ENCODE measurements at places on chromosomes 7 and 10.
A peak's percentile ranks its signal among the peaks of the same experiment; 100 is the strongest.

- no peak for DNase-seq
These were observed 99.1 kb upstream of the CACNA2D1 start for GRCh38 chr7:82542665-82543064.

GRCh38 chr10:30850776-30851175 is 180.9 kb downstream of the ZNF438 start:
- no peak for DNase-seq

- DNase-seq = peak; percentile 28
These were observed 14.4 kb downstream of the TAS2R41 start for GRCh38 chr7:143492043-143492471.

DNA sequence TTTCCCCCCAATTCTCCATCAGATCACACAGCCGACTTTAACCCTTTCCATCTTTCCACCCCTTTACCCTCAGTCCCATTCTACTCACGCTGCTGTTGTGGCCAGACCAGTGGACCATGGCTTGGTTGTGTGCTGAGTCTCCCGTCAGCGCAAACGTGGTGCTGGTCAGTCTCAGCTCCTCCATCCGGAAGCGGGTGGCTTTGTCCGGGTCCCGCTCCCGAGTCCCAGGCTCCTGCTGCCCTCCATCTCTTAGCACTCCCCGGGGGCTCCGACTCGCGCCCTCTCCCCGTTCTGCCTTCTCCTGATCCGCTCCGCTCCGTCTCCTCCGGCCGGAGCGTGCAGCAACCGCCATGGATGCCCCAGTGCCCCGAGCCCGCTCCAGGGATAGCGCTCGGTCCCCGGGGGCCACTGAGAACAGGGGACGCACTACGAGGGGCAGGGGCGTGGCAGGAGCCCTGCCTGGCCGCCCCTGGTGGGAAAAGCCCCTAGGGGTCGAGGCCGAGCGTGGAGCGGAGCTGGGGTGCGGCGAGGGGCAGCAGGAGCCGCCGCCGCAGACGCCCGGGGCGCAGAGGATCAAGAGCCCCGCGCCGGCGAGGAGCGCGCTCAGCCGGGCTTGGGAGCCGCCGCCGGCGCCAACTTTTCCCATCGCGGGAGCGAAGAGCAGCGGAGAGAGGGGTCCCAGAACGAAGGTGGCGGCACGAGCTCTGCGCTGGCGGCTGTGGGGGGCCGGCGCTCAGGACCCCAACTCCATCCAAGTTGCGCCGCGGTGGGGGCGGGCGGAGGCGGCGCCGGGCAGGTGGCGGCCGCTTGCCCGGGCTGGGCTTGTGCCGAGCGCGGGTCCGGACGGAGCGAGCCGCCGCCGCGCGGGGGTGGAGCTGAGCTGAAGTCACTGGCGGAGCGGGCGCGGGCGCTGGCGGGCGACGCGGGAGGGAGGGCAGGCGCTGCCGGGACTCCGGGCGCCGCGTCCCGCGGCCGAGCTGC is at the start of gene SORCS1:
Gene SORCS1, minus strand, starts transcription at position 826 of the 981 bp plus-strand sequence.
- DNase-seq = peak; percentile 6

- DNase-seq = no peak
These were observed 48.1 kb upstream of the EXOC6 start for GRCh38 chr10:92800134-92800733.

DNA sequence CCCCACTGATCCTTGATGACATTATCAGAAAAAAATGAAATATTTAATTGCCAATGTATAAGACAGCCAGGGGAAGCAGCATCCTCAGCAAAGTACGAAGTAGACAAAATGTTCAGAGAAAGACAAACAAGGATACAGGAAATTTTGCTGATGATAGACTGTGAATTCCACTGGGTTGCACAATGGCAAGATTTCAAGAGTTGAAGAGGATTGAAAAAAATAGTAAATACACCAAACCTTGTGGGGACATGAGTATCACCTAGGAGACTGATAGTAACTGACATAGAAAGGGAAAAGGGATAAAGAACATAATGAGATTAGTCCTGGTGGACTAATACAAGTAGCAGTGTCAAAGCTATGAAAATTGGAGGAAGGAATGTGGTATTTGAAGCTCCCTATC is 16.5 kb downstream of the CNOT4 start:
- DNase-seq = no peak

DNA sequence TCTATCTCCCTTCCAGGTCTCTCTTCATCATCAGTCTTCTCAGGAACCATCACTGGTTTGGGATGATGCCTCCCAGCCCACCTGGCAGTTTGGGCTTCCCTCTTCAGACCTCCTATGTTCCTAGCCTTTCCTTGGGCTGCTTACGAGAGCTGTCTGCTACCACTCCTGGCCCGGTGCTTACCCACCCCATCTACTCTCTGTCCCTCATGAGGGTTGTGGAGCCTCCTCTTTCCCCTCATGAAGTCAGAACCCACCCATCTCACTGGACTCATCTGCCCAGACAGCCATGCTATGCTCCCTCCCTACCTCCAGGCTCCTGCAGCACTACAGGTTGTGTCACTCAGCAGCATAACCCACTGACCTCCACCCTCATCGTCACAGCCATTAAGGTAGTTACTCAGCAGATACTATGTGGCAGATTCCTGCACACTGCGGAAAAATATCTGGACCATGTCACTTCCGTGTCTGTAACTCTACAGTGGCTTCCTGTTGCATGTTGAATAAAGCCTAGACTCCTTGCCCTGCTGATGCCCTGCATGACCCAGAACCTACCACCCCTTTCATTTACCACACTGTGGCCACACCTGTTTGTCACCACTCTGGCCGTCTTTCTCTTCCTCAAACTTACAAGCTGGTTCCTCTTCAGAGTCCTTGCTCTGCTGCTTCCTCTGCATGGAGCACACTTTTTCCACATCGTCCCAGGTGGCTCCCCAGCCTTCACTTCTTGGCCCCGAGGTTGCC is 2.0 kb downstream of the DBNL start:
- DNase-seq = peak; percentile 41

- peak; percentile 80 for DNase-seq
These were observed 24.2 kb upstream of the SMIM30 start for GRCh38 chr7:113142385-113143119.

DNA sequence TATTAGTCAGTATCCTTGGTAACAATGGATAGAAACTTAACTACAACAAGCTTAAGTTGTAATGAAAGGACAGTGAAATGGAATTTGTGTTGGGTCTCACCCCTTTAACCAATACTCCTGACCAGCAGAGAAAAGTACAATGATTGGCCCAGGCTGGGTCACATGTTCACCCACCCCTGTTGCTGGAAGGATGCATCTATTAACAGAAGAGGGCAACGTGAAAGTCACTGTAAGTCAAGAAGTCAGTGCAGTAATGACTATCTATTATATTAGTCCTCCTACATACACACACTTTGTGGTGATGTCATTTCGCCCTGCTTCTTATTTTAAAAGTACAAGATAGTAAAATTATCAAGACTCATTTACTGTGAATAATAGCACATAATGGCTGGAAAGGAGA is 16.2 kb downstream of the PNLIPRP2 start:
- DNase-seq = no peak

GRCh38 chr10:77602913-77603533 is 34.6 kb downstream of the KCNMA1 start:
- peak; percentile 16 for DNase-seq

DNA sequence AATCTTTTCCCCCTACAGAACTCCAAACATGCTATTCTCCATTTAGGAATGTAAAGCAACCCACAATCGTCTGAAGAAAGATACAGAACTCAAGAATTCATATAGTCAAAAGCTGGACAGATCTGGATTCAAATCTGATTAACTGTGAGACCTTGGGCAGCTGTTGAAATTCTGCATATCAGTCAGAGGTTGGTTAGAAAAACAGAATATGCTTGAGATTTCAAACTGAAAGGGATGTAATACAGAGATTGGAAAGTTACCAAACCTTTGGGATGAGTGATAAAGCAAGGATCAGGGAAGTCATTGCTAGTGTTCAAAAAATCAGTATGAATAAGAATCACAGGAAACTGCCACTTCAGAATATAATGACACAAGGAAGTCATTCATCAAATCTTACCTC is 406.6 kb downstream of the HTR7 start:
- no peak for DNase-seq

- no peak for DNase-seq
These were observed 36.8 kb downstream of the AVL9 start for GRCh38 chr7:32532086-32532485.

DNA sequence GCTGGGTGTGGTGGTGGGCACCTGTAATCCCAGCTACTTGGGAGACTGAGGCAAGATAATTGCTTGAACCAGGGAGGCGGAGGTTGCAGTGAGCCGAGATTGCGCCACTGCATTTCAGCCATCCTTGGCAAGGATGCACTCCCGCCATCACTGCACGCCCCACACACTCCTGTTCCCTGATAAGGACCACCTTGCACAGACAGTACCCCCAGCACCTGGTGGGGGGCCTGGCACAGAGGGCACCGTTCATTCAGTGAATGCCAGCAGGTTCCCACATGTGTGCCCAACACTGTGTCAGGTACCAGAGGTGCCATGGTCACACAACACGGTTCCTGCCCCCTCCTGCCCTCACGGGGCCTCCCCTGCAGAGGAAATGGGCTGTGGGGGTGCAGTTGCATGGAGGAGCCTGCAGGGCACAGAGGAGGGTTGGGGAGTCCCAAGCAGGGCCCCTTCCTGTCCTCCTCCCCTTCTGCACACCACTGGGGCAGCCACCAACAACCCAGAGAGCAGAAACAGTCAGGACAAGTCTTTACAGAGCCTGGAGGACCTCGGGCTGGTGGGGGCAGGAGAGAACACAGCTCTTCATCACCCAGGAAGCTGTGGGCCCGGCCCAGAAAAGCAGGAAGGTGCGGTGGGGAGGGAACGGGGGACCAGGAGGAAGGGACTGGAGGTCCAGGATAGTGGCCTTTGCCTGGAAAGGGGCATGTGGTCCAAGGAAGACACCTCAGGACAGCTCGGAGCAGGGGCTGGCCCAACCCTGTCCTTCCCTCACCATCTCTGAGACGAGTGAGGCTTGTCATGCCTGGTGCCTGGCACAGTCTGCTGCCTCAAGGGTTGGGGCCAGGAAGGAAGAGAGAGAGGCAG is 7.1 kb downstream of the CRYGN start:
- peak; percentile 28 for DNase-seq

DNA sequence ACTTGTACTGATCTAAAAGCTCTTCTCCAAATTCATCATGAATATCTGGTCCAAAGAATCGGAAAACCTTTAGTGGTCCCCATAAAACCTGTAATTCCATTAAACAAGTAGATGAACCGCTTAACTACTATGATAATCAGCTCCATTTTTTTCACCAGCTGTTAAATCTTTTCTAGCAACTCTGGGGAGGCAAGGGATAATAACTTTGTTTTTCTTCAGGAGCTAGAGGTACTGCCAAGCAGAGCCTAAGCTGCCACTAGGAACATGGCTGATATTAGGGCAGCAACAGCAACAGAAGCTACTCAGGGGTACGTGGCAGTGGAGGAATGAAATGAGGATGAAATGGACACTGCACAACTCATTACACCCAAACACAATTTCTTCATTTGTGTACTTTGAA is 138.0 kb downstream of the SRPK2 start:
- DNase-seq = no peak

DNA sequence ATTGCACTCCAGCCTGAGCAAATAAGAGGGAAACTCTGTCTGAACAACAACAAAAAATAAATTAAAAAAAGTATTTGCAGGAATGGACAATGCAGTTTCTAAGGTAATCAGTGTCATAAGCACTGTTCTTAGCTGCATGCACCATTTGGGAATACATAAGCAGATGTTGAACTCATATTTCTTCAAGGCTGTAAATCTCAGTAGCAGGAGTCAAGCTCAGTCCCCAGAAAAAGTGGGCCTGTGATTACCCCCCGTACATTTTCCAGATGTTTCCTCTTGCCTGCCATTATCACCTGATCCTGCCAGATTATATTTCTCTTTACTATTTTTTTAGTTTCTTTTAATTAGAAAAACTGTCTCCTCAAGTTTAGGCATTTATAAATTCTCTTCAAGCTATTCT is 667.6 kb upstream of the ANKRD30A start:
- no peak for DNase-seq

DNA sequence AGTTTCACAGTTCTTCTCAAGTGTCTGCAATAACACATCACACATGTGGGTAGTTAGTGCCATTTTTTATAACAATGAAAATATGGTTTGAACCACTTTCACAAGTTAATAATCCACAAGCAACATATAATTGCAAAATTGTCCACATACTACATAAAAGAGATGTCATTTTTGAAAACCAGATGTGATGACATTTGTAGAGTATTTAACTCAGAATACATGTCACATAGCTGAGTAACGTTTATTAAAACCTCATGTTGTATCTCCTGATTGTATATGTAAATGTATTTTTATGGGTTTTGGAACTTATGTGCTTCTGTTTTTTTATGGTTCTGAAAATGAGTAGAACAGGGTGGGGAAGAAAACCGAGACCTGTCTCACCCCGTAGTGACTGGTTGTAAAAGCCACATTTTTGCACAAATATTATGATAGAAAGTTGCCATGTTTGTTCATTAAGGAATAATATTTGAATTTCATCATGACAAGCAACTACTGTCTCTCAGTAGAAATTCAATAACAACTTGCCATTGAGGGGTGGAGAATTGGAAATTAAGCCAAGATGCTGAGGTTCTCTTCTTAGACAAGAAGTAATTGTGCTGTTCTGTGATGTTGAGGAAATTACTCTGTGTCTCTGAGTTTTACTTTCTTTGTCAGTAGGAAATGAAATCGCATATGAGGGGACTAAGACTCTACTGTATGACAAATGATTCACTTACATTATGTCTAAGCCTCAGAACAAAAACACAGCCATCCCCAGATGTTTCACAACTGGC is 29.2 kb upstream of the EGFR start:
- DNase-seq = no peak

GRCh38 chr10:58457761-58458616 is 54.7 kb upstream of the BICC1 start:
- DNase-seq = no peak

- DNase-seq = no peak
These were observed 113.8 kb downstream of the MARCHF5 start for GRCh38 chr10:92404612-92405418.

Measured in hematopoietic multipotent progenitor cell treated with erythropoietin and hydrocortisone succinate and interleukin-3 and kit ligand, for 6 days (in vitro differentiated cells).